ENCODE measurements at places on chromosomes 2 and 18.

DNA sequence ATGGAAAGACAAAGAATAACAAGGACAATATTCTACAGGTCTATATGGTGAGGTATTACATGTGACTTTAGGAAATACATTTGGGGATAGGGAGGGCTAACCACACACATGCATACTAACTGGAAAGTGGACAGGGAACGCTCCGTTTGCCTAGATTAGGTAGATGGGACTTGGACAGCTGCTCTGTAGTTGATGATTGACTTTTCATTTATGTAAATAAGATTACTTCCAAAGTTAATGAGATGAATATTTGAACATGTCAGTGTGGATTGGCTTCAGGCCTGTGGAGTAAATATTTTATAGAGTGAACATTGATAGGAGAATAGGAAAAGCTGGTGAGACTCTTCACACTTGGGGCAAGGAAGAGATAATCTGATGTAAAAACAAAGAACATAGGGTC, 142.0 kb downstream of the NCK2 start:
- DNase-seq: peak; percentile 21
- no peaks in the 10 kb centered on the region for H3K27me3 ChIP-seq
- no peaks in the 10 kb centered on the region for H3K36me3 ChIP-seq
- peaks cover 47% of the 10 kb centered on the region for H3K4me1 ChIP-seq
- H3K4me3 ChIP-seq: no peak overlapping the region

DNA sequence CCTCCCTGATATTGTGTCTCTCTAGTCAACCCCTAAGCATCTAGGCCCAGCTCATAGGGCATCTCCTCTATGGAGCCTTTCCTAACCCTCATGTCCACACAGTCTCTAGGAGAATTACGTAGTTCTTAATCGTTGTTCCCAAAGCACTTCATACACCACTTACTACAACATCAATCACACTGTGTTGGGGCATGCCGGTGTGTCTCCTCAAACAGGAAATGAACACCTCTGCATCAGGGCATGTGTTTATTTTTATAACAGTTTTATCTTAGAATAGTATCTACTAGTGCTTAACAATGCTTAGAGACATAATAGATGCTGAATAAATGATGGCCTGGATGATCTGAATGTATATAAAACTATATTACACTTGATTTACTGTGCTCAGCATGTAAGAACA, 19.7 kb downstream of the CYP1B1 start:
- no peaks in the 10 kb centered on the region for H3K27me3 ChIP-seq
- no peaks in the 10 kb centered on the region for H3K4me1 ChIP-seq
- H3K4me3 ChIP-seq: no peak overlapping the region
- no peak for DNase-seq
- no peak overlapping the region for H3K27ac ChIP-seq
- no peaks in the 10 kb centered on the region for H3K36me3 ChIP-seq

DNA sequence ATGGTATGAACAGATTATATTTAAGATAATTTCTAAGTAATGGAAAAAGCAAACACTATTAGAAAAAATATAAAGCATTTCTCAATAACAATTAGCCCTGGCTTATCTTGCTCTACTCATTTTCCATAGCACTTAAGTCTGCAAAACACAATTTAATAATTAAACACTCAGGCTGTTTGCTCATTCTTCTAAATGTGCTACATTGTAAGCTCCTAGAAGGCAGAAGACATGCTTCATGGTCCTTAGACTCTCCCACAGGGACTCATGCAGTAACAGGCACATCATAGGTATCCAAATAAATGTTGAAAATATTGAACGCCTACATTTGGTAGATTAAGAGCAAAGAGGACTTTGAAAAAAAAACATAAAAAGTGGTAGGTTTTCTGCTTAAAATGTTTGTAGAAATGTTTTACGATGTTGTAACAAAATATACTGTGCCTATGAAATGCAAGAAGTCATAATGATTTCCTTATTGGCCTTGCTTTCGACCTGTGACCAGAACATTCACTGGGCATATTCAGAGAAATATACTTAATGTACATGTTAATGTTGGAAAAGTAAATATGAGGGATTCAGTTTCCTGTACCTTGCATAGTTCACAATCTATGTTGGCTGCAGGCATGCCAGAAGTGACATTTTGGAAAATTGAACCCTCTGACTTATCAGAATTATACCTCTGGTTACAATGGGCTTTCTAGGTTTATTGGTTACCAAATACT, 27.2 kb downstream of the G6PC2 start:
- DNase-seq: no peak
- no peaks in the 10 kb centered on the region for H3K4me1 ChIP-seq
- no peaks in the 10 kb centered on the region for H3K27me3 ChIP-seq
- H3K4me3 ChIP-seq: no peak overlapping the region
- no peak overlapping the region for H3K27ac ChIP-seq

DNA sequence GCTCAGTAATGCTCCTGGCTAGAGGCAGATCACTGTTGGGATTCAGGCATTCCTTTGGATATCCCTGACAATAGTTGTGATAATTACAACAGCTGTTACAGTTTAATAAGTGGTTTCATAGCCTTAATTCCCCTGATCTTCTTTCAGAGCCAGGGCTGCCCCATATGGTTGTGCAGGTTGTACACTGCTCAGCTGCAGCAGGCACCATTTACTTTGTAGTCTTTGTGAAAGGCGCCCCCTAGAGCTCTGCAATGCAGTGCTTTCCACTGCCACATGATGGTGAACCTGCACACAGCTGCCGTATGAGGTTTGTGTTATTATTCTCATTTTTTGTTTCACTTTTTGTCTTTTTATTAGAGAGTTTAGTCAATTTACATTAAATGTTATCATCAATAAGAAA, 239.1 kb downstream of the KCNS3 start:
- no peaks in the 10 kb centered on the region for H3K36me3 ChIP-seq
- H3K4me1 ChIP-seq: no peaks in the 10 kb centered on the region
- no peak overlapping the region for H3K27ac ChIP-seq
- H3K27me3 ChIP-seq: no peaks in the 10 kb centered on the region
- H3K4me3 ChIP-seq: no peak overlapping the region

- no peak for DNase-seq
- H3K4me3 ChIP-seq: no peak overlapping the region
- H3K4me1 ChIP-seq: no peaks in the 10 kb centered on the region
Observed at GRCh38 chr2:224849264-224849663, 133.1 kb upstream of the CCDC195 start.

- no peaks in the 10 kb centered on the region for H3K36me3 ChIP-seq
- H3K27me3 ChIP-seq: no peaks in the 10 kb centered on the region
- H3K4me3 ChIP-seq: no peak overlapping the region
- no peaks in the 10 kb centered on the region for H3K4me1 ChIP-seq
- H3K27ac ChIP-seq: no peak overlapping the region
Observed at GRCh38 chr2:231622963-231623362, 30.3 kb downstream of the TEX44 start.

DNA sequence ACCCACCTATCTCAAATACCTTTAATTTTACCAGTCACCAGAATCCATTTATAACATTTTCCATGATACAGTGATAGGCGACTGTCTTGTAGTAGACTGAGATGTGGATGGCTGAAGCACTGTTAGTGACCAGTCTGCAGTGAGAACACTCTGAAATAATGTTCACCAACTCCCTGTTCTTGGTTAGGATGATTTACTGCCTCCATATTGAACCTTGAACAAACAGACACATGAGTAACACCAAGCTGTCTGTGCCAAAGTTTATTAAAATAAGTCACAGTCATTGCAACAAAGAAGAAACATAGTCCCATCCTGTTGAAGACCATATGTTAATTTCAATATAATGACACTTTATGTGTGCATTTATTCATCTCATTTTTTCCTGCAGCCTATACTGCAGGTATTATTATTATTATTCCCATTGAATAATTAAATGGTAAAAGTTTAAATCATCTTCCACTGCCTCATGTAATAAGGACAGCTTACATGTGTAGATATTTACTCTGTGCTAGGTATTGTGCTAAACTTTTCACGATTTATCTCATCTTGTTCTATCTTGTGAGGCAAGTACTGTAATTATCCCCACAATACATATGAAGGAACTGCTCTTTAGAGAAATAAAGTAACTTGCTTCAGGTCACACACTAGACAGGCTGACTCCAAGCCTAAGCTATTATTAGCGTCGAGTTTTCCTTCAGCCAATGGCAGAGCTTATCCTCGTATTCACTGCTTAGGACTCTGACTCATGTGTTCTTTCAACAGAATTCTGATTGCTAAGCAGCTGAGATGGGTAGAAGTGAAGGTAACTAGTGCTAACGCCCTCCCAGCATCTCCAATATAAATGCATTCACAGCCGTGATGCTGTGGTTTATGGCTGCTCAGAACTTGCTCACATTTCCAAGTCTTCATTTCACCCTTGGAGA, 62.5 kb downstream of the ONECUT2 start:
- no peak overlapping the region for H3K4me3 ChIP-seq
- H3K27ac ChIP-seq: no peak overlapping the region
- H3K4me1 ChIP-seq: no peaks in the 10 kb centered on the region
- H3K27me3 ChIP-seq: no peaks in the 10 kb centered on the region

GRCh38 chr2:128772671-128773070, 454.0 kb upstream of the HS6ST1 start:
- no peaks in the 10 kb centered on the region for H3K36me3 ChIP-seq
- no peak overlapping the region for H3K27ac ChIP-seq
- H3K27me3 ChIP-seq: no peaks in the 10 kb centered on the region
- H3K4me3 ChIP-seq: no peak overlapping the region
- no peak for DNase-seq

GRCh38 chr2:27704342-27704876, 40.7 kb downstream of the SLC4A1AP start:
- DNase-seq: no peak
- H3K4me1 ChIP-seq: peaks cover 47% of the 10 kb centered on the region
- no peak overlapping the region for H3K27ac ChIP-seq

DNA sequence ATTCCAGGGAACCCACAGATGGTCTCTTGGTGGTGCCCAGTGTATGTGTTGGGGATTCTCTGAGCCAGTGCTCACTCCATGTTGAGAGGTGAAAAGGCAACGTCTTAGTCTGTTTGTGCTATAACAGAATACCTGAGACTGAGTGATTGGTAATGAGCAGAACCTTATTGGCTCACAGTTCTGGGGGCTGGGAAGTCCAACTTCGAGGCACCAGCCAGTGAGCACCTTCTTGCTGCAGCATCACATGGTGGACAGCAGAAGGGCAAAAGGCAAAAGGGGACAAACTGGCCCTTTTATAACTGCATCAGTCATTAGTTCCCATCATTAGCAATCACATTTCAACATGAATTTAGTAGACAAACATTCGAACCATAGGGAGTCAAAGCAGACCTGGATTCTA, 81.0 kb upstream of the SP3 start:
- no peak for DNase-seq
- no peaks in the 10 kb centered on the region for H3K4me1 ChIP-seq
- H3K27ac ChIP-seq: no peak overlapping the region
- no peaks in the 10 kb centered on the region for H3K36me3 ChIP-seq
- no peak overlapping the region for H3K4me3 ChIP-seq

GRCh38 chr2:174335988-174336500, 1.3 kb downstream of the SP9 start:
- peaks cover 91% of the 10 kb centered on the region for H3K27me3 ChIP-seq
- no peak overlapping the region for H3K27ac ChIP-seq
- H3K36me3 ChIP-seq: no peaks in the 10 kb centered on the region
- peaks cover 52% of the 10 kb centered on the region for H3K4me1 ChIP-seq
- no peak for DNase-seq
- H3K4me3 ChIP-seq: no peak overlapping the region

DNA sequence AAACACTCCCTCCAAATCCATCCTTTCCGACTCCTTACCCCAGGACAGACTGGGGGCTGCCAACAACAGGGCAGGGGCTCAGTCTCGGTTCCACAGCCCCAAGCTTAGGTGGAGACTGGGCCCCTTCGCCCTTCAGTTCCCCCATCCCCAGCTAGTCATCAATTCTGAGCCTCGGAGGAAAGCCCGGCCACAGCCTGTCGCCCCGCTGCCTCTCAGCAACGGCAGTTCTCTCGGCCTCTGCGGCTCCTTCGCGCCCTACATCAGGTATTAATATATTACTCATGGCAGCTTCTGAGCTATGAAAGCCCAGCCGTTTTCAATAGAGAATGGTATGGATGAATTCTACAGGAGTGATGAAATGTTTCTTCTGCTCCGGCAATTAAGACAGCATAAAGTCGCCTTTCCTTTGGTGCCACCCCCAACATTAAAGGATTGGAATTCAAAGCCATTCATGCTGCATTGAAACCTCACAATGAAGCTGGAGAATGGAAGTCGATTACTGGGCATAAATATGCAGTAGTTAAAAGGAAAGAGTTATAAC, 2.8 kb downstream of the HDAC4 start:
- H3K36me3 ChIP-seq: no peaks in the 10 kb centered on the region
- H3K27me3 ChIP-seq: no peaks in the 10 kb centered on the region
- no peak overlapping the region for H3K27ac ChIP-seq
- no peak overlapping the region for H3K4me3 ChIP-seq

DNA sequence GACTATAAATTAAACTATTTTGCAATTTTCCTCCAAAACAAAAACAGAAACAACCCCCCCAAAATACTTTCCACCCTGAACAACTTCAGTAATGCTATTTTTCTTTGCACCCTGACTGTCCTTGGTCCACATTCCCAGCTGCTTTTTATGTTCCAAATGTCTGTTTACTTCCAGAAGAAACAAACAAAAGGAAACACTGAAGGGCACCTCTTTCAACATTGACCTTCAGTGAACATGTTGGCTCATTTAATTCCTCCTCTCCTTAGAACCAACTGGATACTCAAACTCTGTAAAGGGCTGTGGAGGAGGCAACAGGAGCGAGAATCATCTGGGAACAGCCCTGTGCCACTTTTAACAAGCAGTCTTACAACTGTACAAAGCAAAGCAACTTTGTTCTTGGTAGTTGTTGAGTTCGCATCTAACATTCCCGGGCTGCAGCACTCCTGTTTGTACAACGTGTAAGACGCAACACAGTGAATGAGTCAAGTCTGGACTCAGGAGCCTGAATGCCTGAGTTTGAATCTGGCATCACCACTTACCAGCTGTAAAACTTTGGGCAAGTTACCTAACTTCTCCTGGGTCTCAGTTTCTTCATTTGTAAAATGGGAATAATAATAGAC, 111.4 kb upstream of the GATA6 start:
- H3K4me3 ChIP-seq: no peak overlapping the region
- H3K4me1 ChIP-seq: peaks cover 39% of the 10 kb centered on the region
- no peaks in the 10 kb centered on the region for H3K27me3 ChIP-seq

Measured in body of pancreas (tissue), 4 donors.